ENCODE measurements at places on chromosomes 13 and 19.

- no peak for DNase-seq
Measured at GRCh38 chr19:18444513-18444912, 6.6 kb upstream of the ISYNA1 start.

- DNase-seq: no peak
Measured at GRCh38 chr13:70816853-70817252, 708.6 kb upstream of the KLHL1 start.

DNA sequence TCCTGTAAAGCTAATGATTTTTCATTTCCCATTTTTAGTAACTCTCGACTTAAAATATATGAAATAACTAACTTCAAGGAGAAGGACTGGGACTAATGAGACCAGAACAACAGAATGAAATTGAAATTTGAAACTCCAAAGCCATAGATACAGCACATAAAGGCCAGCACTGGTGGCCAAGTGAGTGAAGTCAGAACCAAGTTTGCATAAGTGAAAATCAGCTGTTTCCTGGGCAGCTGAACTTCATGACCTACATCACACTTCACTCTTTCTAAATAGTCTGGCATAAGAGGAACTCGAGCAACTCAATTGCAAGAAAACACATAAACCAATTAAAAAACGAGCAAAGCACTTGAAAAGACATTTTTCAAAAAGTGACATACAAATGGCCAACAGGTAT lies 84.5 kb downstream of the DCLK1 start:
- no peak for DNase-seq

- DNase-seq: no peak
Measured at GRCh38 chr19:17860331-17860992, 752 bp downstream of the RPL18A start.

GRCh38 chr13:51832471-51833152 lies 12.4 kb downstream of the TMEM272 start:
- peak; percentile 70 for DNase-seq

GRCh38 chr13:31913459-31913858 lies 118.1 kb upstream of the FRY start:
- no peak for DNase-seq

- DNase-seq: no peak
Measured at GRCh38 chr13:92510416-92510815, 716.2 kb upstream of the GPC6 start.

DNA sequence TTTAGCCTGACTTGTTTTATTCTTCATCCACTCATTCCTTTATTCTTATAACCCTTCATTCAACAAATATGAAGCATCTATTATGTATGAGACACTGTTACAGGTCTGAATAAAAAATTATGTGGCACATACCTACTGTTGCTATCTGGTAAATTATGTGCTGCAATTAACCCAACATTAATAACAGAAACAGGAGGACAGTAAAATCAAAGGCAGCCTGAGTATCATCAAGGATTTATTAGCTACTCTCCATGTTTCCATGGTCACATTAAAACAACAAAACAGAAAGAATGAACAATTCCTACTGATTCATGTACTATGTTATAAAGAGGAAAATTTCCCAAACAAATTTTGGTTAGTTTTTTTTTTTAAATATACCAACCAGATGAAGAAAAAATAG lies 43.9 kb downstream of the RAP2A start:
- no peak for DNase-seq

GRCh38 chr13:63048653-63049052 lies 1633.0 kb upstream of the PCDH20 start:
- DNase-seq: no peak

GRCh38 chr13:30654430-30654829 lies 36.7 kb downstream of the USPL1 start:
- DNase-seq: no peak

DNA sequence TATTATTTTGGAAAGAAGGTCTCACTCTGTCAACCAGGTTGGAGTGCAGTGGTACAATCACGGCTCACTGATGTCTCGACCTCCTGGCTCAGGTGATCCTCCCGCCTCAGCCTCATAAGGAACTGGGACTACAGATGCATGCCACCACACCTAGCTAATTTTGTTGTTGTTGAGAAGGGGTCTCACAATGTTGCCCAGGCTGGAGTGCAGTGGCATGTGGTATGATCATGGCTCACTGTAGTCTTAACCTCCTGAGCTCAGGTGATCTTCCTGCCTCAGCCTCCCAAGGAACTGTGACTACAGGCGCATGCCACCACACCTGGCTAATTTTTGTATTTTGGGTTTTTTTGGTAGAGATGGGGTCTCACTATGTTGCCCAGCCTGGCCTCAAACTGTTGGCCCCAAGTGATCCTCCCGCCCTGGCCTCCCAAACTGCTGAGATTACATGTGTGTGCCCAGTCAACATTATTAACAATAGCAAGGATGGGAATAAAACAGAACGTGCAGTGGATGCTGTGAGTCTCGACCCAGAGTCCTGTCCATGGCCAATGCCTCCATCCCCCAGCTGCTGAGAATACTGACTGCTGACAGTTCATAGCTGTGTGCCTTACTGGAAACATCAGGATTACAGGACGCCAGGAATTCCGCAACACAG lies 5.4 kb upstream of the MBD3L3 start:
- no peak for DNase-seq

DNA sequence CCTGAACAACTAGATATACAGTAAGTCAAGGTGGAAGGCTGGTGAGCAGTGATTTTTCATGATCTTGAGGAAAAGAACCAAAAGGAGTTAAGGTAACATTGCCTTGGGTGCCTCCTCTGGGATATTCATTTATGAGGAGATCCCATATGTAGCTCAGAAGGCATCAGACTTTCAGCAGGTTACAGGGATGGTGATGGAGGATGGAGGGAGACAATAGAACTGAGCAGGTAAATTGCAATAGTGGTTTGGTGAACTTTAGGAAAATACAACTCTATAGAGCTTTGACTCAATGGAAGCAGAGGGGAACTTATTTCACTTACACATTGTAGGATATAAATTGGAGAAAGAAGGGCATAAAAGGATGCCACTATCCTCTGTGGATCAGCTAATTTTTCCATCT lies 243.4 kb upstream of the SPRY2 start:
- DNase-seq: no peak

GRCh38 chr13:98785405-98785804 lies 32.9 kb upstream of the SLC15A1 start:
- no peak for DNase-seq

DNA sequence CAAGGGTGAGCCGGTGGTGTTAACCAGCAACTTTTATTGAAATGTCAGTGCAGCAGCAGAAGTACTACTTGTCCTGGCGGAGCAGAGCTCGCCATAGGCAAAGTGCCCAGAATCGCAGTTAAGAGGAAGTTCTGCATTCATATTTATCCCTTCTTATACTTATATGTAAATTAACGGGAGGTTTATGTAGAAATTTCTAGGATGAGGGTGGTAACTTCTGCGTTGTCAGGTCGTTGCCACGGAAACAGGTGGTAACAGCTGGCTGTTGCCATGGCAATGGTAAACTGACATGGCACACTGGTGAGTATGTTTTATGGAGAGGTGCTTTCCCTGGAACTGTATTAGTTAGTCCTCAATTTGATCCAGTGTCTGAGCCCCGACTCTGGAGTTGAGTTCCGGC lies 2494.9 kb upstream of the PCDH20 start:
- peak; percentile 48 for DNase-seq

GRCh38 chr13:88376760-88377388 lies 705.7 kb downstream of the SLITRK5 start:
- DNase-seq: no peak

DNA sequence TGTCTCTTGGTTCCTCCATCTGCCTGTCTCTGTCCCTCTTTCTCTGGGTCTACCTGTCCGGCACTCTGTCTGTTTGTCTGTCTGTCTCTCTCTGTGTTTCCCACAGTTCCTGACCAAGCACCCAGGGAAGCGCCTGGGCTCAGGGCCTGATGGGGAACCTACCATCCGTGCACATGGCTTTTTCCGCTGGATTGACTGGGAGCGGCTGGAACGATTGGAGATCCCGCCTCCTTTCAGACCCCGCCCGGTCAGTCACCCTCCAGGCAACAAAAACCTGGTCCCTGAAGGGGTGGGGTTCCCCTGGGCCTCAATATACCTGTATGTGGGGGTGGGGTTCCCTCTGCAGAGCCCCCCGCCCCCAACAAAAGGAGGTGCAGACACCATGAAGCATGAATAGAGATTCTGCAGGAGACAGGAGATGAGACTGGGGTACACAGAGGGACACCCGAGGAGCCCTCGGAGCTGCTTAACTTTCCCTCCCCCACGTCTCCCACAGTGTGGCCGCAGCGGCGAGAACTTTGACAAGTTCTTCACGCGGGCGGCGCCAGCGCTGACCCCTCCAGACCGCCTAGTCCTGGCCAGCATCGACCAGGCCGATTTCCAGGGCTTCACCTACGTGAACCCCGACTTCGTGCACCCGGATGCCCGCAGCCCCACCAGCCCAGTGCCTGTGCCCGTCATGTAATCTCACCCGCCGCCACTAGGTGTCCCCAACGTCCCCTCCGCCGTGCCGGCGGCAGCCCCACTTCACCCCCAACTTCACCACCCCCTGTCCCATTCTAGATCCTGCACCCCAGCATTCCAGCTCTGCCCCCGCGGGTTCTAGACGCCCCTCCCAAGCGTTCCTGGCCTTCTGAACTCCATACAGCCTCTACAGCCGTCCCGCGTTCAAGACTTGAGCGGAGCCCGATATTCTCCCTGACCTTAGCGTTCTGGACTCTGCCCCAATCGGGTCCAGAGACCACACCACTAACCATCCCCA lies 2.6 kb upstream of the CACNG7 start:
- DNase-seq: no peak

DNA sequence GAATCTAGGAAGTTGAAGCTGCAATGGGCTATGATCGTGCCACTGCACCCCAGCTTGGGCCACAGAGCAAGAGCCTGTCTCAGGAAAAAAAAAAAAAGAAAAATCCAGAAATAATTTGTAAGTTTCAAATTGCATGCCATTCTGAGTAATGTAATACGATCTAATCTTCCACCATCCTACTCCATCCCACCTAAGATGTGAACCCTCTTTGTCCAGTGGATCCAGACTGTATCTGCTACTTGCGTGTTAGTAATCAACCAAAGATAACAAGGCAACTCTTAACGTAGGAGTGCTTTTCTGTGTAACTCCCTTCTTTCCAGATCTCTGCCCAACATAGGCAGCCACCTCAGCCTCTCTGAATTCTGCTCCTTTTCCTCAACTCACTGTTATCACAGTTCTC lies 24.3 kb downstream of the RFC3 start:
- DNase-seq: no peak

GRCh38 chr19:39046037-39046821 lies 13.9 kb upstream of the FBXO27 start:
- DNase-seq: peak; percentile 20

DNA sequence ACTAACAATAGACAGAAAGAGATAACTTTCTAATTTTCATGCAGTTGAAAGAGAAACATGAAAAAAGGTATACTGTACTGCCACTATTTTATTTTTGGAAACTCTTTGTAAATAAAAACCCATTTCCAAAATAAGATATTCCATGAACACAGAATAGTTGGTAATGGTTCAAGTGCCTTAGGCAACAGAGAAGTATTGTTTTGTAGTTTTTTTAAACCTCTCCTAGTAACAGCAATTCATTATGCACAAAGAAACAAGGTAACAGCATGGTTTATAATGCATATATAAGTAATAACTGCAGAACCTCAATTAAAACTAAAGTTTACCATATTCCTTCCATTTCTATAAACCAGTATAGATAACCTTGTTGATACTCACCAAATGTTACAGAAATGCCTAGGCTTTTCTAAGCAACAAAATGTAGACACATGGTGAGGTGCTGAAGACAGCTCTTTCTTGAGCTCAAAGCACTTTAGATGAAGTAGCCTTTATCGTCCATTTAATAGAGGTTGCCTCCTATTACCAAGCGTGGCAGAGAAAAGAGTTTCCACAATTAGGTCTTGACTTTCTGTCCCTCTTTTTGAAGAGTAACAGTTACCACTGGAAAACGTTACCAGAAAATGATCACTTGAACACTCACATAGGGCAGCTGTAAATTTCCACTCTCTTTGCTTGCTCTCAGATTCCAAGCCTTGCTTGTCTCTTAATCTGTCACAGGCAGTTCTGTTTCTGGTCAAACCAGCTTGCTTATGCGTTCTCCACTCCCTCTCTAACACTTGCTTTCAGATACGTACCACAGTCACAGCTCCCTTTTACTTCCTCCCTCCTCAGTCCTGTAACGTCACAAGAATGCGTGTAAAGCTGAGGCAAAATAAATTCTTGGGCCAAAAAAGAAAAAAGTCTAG lies 42.9 kb downstream of the CAB39L start:
- DNase-seq: peak; percentile 41

DNA sequence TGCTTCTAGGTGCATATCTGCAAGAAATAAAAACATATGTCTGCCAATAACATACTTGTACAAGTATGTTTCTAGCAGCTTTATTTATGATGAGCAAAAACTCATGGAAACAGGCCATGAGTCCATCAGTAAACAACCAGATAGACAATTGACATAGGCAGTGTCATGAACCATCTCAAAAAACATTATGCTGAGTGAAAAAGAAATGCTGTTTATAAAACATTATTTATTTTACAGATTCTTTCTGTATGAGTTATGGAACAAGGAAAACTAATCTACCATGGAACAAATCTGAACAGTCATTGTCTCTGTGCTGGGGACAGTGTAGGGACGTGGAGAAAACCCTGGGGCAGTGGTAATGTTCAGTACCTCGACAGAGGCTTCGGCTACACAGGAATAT lies 283.9 kb downstream of the UQCRFS1 start:
- DNase-seq: no peak

- DNase-seq: no peak
Measured at GRCh38 chr13:92966900-92967299, 259.7 kb upstream of the GPC6 start.

- DNase-seq: no peak
Measured at GRCh38 chr19:31312009-31312676, 37.1 kb downstream of the TSHZ3 start.

DNA sequence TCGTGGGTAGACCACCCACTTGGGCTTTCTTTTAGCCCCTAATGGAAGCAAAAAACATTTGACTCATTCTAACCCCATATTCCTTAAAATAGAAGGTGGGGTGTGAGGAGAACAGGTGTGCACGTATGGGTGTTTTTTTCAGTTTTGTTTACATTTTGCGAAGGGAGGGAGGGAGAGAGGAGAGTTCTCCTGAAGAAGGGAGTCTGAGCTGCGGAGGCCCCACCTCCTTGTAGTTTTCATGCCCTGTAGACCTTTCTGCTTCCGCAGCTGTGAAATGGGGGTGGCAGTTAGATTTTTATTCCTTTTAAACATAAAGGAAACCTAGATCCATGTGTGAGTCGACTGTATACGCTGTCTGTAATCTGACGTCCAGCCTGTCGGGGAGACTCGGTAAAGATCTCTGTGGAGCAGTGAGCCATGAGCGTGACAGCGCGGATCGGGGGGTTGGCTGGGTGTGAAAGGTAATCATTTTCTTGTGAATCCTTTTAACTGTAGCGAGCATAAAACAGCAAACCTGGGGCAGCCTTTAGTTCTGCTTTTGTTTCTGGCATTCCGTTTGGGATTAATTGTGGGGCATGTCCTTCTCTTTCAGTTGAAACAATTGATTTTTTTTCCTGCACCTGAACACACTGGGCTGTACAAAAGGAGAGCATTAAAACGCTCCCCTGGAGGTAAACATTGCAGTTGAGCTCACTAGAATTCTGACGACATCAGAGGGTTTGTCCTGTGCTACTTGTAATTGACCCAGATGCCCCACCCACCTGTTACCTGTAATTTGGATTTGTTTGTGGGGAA lies 2.3 kb downstream of the UPF1 start:
- DNase-seq: peak; percentile 26

Measured in KBM-7 (cell line).